Muscle of leg (tissue), 16 donors: ENCODE measurements at places on chromosomes 6 and 20. TPM values are rescaled to one million over a fixed set of nuclear protein-coding genes. Genes with fewer than 3 reads are reported as not detected.
A peak's percentile ranks its signal among the peaks of the same experiment; 100 is the strongest.

DNA sequence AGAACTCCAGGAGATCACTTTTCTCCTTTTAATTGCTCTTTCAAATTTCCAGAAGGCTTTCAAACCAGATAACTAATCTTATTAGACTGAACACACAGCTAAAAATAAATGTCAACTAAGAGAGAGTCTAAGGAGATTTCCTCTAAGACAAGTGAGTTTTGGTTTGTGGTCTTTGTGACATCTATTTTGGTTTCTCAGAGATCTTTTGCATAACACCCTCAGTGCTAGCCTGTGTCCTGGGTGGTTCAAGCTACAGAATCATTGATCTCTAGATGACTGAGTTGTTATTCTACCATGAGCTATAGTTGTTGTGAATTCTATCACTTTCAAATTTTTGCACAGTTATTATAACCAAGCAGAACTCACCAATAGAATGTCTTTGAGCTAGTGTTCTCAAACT is 49.1 kb upstream of the PLCB4 start:
- DNase-seq = no peak
- H3K27me3 ChIP-seq = no peaks in the 10 kb centered on the region
- H3K4me1 ChIP-seq = peaks cover 6% of the 10 kb centered on the region
- H3K27ac ChIP-seq = no peak overlapping the region
- no peaks in the 10 kb centered on the region for H3K36me3 ChIP-seq

The EMILIN3 gene
- 46.1 TPM for total RNA-seq

DNA sequence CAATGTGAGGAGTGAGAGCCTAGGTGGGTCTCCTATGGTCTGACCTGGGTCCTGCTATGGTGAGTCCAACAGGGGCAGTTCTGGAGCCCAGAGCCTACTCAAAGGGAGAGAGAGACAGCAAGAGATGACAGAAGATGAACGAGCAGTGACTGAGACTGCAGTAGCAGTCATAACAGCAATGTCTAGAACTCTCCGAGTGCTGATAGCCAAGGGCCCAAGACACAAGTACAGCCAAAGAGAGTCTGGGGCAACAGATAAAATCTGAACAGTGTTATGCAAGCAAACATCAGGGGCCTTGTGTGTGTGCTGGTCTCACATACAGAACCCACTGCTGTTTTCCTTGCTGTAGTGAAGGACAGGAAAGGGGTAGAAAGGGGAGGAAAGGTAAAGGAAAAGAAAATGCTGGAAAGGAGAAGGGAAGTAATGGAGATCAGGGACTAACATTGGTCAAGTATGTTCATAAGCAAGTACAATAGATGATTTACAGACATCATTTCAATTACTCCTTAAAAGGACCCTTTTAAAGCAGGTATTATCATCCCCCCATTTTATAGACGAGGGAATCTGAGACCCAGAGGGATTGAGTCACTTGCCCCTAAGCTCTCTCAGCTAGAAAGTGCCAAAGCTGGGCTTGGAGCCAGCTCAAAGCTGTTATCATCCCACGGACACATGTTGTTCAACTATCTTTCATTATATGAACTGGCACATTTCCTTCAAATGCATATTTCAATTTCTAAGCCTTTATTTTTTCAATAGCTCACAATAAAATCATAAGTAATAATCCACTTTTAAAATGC is 182.3 kb upstream of the RAB32 start:
- H3K27ac ChIP-seq = no peak overlapping the region
- H3K4me3 ChIP-seq = no peak overlapping the region
- peak; percentile 52 for DNase-seq

The IMPG1 gene
- 0.22 TPM for total RNA-seq

DNA sequence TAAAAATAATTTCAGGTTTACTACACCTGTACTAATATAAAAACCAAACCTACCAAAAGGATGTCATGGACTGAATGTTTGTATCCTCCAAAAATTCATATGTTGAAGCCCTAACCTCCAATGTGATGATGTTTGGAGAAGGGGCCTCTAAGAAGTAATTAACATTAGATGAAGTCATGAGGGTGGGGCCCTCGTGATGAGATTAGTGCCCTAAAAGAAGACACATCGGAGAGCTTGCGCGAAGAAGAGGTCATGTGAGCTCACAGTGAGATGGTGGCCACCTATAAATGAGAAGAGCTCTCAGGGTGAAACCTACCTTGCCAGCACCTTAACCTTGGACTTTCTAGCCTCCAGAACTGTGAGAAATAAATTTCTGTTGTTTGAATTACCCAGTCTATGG is 20.8 kb downstream of the TULP4 start:
- no peak overlapping the region for H3K4me3 ChIP-seq
- no peak for DNase-seq
- no peak overlapping the region for H3K27ac ChIP-seq
- H3K36me3 ChIP-seq = peaks cover 3% of the 10 kb centered on the region

The ABHD16A gene
- 50.8 TPM for total RNA-seq

The TSHZ2 gene
- total RNA-seq = 11.9 TPM

- no peaks in the 10 kb centered on the region for H3K36me3 ChIP-seq
- H3K4me3 ChIP-seq = no peak overlapping the region
- H3K27me3 ChIP-seq = no peaks in the 10 kb centered on the region
- no peak for DNase-seq
- no peaks in the 10 kb centered on the region for H3K4me1 ChIP-seq
These were observed 95.9 kb upstream of the COL21A1 start for GRCh38 chr6:56343295-56343694.

DNA sequence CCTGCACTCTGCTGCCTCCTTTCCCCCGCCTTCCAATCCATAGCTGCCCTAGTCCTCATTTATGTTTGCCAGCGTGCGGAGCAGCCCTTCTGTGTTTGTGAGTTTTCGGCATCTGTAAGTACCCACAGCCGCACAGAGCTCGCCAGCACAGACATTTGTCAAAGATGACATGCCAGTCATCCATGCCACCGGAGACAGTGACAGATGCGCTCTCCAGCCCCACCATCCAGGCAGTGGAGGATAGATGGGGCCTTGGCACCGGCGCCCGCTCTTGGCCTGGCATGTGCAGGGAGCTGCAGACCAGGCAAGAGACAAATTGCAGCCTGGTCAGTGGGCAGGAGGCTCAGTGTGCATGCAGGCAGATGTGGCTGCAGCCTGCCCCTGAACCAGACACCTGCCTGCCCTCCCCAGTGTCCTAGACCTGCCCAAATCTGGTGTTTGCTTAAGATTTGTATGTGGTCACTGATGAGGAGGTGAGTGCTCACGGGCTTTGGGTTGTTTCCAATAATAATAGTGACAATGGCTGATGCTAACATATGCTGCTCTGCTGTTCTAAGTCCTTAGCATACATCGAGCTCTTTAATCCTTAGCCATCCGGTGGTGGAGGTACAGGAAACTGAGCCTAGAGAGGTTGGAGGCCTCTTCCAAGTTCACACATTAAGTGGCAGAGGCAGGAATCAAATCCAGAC is 78.1 kb downstream of the UNC5CL start:
- H3K27ac ChIP-seq = no peak overlapping the region
- DNase-seq = no peak
- H3K36me3 ChIP-seq = no peaks in the 10 kb centered on the region
- no peak overlapping the region for H3K4me3 ChIP-seq

The HEY2 gene
- 6.1 TPM for total RNA-seq

DNA sequence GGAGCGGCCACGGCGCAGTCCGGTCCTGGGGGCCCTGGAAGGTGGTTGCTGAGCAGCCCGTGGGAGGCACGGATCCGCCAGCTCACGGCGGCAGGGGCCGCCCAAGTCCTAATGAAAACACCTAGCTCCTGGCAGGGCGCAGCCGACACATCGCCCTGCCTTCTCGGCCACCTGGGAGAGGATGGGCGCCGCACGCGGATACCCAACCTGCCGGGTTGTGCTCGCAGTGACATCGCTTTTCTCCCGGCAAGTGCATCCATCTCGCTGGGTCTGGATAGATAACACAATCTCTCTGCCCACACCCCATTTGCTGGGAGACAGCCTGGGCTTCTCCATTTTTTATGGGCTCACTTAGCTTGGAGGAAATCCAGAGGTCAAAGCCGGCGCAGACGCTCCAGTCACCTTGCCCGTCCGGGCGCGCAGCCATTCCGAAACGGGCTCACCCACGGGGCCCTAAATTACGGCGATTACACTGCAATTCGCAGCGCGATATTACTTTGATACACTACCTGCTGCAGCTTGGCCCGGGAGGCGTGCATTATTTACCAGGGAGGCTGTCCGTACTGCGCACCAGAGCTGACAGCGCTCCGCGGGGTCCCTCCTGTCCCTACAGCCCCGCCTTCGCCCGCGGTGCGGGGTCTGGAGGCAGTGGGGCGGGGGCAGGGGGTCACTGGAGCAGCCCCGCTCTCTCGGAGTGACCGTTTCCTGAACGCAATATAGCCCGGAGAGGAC is 36.2 kb upstream of the CCDC167 start:
- peak overlapping the region; percentile 10 for H3K4me3 ChIP-seq
- no peak overlapping the region for H3K27ac ChIP-seq
- H3K36me3 ChIP-seq = no peaks in the 10 kb centered on the region
- DNase-seq = no peak

The LAMA2 gene
- total RNA-seq = 165 TPM

- H3K4me1 ChIP-seq = no peaks in the 10 kb centered on the region
- no peak overlapping the region for H3K4me3 ChIP-seq
- no peaks in the 10 kb centered on the region for H3K27me3 ChIP-seq
- peak overlapping the region; percentile 8 for H3K27ac ChIP-seq
- DNase-seq = peak; percentile 78
- H3K36me3 ChIP-seq = no peaks in the 10 kb centered on the region
These were observed 10.2 kb downstream of the NAPB start for GRCh38 chr20:23410916-23411695.

DNA sequence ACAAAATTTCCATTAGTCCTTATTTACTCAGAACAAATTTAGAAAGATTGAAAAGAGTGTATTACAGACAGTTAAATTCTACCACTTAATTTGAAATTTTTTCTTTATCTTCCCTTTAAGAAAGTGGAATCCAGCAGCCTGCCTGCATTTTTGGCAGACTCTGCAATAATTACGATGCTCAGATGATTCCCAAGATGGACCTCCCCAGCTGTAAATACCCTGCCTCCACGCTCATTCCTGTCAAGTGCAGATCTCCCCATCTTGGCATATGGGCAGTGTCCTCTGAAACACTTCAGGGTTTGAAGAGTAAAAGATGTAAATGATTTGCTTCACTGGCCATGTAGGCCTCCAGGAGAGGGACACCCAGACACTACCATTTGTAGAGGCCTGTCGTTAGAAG is 471.2 kb downstream of the PRKN start:
- H3K27me3 ChIP-seq = no peaks in the 10 kb centered on the region
- DNase-seq = peak; percentile 43
- H3K4me1 ChIP-seq = no peaks in the 10 kb centered on the region
- no peak overlapping the region for H3K4me3 ChIP-seq
- H3K36me3 ChIP-seq = no peaks in the 10 kb centered on the region
- H3K27ac ChIP-seq = no peak overlapping the region

- no peak overlapping the region for H3K27ac ChIP-seq
- H3K4me1 ChIP-seq = no peaks in the 10 kb centered on the region
- H3K36me3 ChIP-seq = no peaks in the 10 kb centered on the region
- no peak for DNase-seq
- no peaks in the 10 kb centered on the region for H3K27me3 ChIP-seq
These were observed 21.2 kb downstream of the ROS1 start for GRCh38 chr6:117404548-117404947.

DNA sequence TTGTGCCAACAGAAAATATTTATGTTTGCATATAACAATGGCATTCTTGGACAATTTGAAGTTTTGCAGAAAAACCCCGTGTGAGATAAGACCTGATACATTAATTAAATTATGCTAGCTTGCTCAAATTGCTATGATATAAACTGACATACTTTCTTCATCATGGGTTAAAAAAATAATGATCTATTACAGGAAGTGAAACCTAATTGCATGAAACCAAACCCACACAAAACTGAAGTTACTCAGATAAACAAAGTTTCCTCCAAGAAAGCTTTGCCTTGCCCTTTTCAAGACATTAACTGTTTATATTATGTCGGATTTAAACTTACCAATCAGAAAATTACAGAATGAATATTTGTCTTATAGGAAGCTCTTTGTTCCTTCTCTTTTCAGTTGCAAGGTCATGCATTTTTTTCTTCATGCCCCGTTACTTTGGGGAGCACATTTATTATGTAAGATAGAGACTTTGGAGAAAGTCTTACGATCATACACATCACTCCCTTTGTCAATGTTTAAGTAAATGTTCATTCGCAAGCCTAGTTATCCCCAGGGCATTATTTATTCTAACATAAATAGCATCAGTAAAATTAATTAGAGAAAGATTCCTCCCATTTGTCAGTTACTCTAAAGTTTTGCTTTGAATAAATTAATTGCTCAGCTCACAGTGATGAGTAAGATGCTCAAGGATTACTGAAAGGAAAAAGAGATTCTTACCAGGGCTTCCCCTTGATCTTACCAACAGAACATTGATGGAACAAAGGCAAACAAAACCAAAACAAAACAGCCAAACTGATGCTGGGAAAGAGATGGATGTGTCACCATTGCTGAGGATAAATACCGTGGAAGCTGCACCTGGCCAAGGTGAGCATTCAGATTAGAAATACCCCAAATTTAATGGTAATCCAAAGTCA is 14.8 kb upstream of the TMEM244 start:
- H3K27me3 ChIP-seq = no peaks in the 10 kb centered on the region
- no peak overlapping the region for H3K27ac ChIP-seq
- no peaks in the 10 kb centered on the region for H3K4me1 ChIP-seq
- no peak for DNase-seq
- H3K4me3 ChIP-seq = no peak overlapping the region
- H3K36me3 ChIP-seq = no peaks in the 10 kb centered on the region

GRCh38 chr6:129454488-129454887 is 255.5 kb downstream of the ARHGAP18 start:
- no peak overlapping the region for H3K27ac ChIP-seq
- no peaks in the 10 kb centered on the region for H3K4me1 ChIP-seq
- DNase-seq = no peak

DNA sequence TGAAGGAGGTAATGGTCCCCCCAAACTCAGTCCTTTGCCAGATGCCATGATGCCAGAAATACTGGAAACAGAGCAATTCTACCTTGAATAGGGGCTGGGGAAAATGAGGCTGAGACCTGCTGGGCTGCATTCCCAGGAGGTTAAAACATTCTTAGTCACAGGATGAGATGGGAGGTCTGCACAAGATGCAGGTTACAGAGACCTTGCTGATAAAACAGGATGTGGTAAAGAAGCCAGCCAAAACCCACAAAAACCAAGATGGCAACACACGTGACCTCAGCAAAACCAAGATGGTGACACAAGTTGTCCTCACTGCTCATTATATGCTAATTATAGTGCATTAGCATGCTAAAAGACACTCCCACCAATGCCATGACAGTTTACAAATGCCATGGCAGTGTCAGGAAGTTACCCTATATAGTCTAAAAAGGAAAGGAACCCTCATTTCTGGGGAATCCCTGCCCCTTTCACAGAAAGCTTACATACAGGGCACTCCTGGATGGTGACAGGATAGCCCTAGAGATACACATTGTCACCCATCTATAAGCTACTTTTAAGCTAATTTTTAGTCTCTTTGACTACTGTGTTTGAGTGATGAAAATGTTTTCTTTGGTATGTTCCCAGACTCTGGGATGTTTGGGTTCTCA is 979.7 kb downstream of the TBC1D32 start:
- no peaks in the 10 kb centered on the region for H3K36me3 ChIP-seq
- no peaks in the 10 kb centered on the region for H3K4me1 ChIP-seq
- no peak overlapping the region for H3K27ac ChIP-seq
- no peaks in the 10 kb centered on the region for H3K27me3 ChIP-seq
- no peak overlapping the region for H3K4me3 ChIP-seq
